ENCODE measurements at places on chromosomes 2 and 18. TPM values are rescaled to one million over a fixed set of nuclear protein-coding genes. Genes with fewer than 3 reads are reported as not detected.

The CD28 gene
- 25.6 TPM for total RNA-seq

DNA sequence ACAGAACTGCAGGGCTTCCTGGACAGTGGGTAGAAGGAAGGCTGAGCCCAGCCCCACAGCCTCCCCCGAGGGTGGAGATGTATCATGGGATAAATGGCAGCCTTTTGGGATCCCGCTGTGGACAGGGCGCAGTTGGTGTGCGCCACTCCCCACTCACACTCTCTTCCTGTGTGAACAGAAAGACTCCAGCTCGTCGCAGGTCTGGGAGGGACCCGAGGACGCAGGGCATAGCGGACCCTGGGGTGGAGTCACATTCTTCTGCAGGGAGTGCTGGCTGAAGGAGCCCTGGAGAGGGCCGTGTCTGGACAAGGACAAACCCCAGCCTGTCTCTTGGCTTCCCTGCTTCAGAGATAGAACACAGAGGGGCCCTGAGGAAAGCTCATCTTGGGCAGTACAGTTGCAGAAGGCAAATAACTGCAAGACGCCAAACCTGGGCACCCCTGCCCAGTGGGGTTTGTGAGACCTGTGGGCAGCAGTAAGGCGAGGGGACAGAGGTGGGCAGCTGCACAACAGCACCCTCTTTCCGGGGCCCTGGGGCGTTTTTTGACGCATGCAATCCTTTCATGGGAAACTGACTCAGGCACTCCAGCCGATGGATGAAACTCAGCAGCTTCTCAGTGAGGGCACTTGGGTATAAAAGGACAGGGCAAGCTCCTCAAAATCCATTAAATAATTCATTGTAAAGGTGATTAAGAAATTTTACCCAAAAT is 101.9 kb downstream of the USP40 start:
- no peak for DNase-seq

- DNase-seq = no peak
These were observed 33.1 kb downstream of the KIF1A start for GRCh38 chr2:240786871-240787311.

The UGT1A8 gene
- total RNA-seq = not detected

DNA sequence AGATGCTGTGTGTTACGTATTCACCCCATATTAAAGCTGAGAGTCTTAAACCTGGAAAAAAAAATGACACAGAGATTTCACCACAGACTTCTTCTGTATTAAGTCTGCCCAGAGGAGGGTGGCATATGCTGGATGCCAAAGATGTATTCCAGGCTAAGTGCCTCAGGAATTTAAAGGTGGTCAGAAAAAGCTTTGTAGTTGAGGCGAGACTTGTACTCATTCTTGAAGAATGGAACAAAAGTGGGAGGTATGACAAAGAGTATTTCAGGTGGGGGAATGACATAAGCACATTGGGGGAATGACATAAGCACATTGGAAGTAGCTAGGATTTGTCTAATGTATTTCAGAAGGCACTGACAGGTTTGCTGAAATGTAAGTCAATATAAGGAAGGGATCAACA is 98.6 kb downstream of the BABAM2 start:
- DNase-seq = no peak

Data from activated CD8-positive, alpha-beta T cell treated with anti-CD3 and anti-CD28 coated beads, Interleukin-2, amount 10 ng/mL, durations not matched to agents 7 days and 5 days (primary cell).